ENCODE measurements at places on chromosomes 4 and X.

- no peak for DNase-seq
Observed at GRCh38 chrX:107288676-107289075, 82.3 kb downstream of the DNAAF6 start.

DNA sequence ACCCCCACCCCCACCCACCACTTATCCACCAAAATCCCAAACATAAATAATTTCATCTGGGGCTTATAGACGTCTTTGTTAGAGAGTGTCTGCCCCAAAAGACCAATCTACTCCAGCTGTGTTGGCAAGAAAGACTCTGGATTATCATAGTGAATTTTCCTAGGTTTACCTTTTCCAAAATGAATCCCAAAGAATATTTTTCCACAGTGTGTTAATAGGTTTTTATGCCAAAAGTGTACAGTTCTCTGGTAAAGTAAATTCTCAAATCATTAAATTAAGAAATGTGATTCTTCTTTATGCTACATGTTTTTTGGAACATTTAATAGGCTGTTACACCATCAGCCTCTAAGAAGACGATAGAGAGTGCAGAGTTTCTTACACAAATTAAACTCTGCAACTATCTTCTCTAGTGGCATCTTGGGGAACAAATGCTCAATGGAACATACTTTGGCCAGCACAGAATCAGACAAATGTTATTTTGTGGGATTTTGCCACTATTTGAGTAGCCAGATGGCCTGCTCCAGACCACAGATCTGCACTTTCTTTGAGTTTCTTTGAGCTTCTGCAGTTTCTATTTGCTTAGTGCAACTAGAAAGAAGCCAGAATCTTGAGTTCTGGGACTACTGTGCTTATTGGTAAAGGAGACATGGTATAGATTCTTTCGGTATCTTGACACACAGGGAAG is 206.0 kb downstream of the KIT start:
- no peak for DNase-seq

DNA sequence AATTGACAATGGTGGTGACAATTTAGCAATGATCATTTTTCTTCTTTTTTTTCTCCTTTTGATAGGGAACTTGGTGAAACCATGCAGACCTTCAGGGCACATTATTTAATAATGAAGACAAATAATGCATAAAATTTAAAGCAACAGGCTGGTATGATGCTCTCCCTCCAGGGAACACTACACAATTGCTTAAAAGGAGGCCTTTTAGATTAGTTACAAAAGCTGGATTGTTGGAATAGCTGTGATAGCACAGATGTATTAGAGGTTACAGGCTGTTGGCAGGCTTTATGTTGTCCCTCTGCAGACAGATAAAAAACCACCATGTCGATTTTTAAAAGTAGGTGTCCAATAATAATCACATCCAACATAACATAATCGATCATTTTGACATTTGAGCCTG is 307.0 kb downstream of the ADGRL3 start:
- no peak for DNase-seq

- no peak for DNase-seq
Observed at GRCh38 chr4:150280081-150280895, 202.0 kb downstream of the DCLK2 start.

DNA sequence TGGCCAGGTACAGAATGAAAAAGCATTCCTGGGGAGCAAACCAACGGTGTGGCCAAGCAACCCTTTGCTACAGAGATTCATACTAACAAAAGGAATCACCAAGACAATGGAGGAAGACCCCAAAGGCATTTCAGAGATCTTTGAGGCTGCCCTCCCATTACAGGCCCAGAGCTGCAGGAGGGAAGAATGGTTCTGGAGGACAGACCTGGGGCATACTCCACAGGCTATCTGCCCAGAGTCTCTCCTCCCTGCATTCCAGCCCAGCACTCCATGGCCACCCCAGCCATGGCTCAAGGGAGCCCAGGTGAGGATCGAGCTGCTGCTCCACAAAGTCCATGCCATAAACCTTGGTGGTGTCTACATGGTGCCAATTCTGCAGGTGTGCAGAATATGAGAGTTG is 81.9 kb downstream of the ATP11C start:
- DNase-seq, result no peak

DNA sequence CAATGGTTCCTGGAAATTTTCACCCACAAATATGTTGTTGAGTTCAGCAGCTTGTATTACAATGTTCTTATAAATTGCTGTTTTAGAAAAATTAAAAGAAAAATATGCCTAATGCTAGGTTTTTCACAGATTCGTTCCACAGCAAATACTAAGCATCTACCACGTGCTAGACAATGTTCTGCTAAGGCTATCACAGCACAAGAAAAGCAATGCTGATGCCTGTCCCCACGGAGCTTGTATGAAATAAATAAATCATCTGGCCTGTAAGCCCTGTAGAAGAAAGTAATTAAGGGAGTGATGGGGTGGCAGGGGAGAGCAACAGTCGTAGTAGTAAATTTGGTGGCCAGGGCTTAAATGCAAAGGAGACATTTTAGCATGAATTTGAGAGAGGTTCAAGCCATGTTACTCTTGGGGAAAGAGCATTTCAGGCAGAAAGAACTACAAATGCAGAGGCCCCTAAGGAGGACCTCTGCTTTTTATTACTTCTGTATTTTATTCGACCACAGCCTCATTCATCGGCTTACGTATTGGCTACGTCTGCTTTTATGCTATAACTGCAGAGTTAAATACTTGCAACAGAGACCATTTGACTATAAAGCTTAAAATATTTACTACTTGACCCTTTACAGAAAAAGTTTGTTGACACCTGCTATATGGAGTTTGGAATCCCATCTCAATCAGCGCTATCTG is 36.3 kb downstream of the ARAP2 start:
- DNase-seq, result no peak

DNA sequence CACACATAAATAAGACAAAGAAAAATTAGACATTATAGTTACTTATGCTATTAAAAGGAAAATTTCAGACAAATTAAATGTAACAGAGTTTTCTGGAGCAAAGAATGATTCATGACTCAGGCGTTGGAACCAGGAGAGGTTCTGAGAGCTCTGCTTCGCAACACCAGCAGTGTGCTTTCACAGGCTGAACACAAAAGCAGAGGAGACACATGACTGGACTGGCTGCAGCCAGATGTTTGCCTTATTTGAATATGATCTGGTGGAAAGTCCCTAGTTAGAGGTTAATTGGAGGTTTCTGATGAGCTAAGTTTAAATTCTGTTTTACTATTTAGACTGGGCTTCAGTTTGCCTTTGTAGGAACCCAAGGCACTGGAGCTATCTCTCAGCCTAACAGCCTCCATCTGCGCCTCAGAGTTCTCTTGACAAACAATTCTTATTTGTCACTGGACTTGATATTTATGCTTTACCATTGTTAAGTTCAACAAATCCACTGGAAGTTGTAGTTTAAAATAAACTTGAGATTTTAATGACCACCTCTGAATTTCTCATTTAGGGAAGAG is 16.2 kb downstream of the BOD1L1 start:
- no peak for DNase-seq

DNA sequence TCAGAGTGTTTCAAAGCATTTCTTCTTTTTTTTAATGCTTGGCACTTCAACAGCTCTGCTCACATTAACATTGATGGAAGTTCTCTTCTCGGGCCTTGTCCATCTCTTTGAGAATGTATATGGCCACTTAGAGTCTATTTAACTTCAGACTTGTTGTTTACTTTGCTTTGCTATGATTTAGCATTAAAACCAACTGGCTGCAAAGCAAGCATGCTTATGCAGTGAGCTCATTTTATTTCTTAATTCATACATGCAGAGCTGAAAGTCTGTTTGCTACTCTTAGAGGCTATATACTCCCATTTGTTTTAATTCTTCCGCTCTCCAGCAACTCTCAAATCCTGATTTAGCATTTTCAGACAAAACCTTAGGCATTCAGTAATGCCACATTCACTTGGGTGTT is 107.6 kb upstream of the PACRGL start:
- no peak for DNase-seq
